ENCODE measurements at places on chromosomes 2 and 18.
A peak's percentile ranks its signal among the peaks of the same experiment; 100 is the strongest.

DNA sequence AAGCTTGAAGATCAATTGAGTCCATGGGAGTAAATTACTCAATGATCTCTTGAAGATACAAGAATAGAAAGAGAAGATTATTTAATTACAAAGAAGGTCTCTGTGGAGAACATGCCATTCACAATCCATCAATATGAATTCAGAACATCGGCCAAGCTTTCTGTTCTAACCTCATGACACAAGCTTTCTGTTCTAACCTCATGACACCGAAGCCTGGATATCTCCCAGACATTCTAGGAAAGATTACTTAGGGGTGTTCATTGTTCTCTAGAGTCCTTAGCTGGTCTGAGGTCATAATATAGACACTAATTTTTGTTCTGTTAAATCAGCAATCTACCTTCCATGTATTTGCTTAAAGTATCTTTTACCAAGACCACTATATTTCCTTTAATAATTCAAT is 95.5 kb downstream of the RDH14 start:
- no peak for DNase-seq

DNA sequence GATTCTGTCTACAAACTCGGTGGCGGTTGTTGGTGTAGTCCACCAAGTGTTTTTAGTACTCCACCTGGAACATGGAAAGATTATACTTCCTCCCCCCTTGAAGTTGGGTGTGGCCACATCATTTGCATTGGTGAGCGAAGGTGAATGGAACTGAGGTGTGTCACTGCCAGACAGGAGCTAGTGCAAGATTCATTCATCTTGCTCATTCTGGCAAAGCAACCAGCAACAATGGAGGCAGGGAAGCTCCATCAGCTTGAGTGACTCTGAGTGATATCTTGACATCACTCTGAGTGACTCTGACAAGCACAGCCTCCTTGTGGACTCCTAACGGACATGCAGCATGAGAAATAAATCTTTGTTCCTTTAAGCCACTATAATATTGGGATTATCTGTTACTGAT is 54.7 kb upstream of the SLC1A4 start:
- no peak for DNase-seq

GRCh38 chr2:54787270-54787669 is 63.8 kb downstream of the EML6 start:
- DNase-seq, result no peak

DNA sequence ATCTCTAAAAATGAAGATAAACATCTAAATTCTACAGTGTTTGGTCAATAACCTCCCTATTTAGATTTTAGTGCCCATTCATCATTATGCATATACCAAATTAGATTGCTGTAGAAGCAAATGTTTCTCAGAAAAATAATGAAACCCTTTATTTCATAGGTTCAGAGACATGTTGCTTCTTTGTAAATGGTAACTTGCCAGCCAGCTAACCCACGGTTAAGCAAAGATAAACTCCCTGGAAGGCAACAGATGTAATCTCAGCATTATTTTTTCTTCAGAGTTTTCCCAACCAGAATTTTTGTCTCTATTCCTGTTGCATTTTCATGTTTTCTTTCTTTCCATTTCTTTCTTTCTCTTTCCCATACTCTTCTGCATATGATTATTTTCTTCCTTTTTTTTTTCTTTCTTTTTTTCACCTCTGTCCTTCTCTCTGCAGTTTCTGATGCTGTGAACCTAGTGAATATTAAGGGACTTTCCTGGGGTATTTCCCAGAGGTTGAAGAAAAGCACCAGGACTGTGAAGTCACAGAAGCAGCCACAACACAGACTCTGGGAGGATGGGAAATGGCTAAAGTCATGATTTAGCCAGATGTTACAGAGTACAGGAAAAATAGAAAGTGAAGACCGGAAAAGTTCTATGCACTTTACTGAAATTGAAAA is 50.0 kb upstream of the DSG1 start:
- DNase-seq, result no peak

GRCh38 chr2:85999061-85999831 is 106.4 kb downstream of the POLR1A start:
- DNase-seq, result no peak

GRCh38 chr2:182715121-182715891 is 751 bp upstream of the DNAJC10 start:
- DNase-seq, result peak; percentile 29

DNA sequence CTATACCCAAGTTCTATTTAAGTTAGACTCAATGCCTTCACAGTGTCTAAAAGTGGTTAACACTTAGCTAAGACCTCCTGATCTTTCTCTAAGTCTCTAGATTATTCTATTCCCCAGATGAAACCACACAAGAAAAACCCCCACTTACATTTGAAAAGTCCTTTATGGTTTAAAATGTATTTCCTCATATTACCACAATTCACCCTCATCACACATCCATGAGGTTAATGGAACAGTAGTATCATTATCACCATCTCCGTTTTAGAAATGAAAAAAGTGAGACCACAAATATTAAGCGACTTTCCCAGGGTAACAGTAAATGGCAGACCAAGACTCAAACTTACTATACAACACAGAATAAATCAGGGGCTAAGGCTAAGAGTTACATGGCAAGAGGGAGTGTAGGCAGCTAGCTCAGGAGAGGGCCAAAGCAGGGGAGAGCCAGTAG is 28.6 kb downstream of the EPG5 start:
- DNase-seq, result no peak

GRCh38 chr18:72410399-72410798 is 133.7 kb downstream of the CBLN2 start:
- no peak for DNase-seq

DNA sequence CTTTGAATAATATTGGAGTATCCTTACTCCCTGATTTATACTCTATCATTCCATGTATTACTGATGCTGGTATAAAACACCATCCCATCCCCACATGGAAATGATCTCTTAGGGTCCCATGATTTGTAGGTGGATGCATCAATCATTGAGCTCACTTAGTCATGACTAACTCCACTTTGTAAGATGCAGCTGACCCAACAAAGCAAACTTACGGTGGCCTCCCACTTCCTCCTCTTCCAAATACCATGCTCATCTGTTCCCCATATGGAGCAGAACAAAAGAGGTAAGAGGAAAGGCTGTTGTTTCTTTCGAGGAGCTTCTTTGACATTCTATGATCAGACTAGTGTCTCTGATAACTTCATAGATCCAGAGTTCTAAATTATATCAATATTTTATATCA is 640.2 kb upstream of the SLC39A10 start:
- DNase-seq, result no peak

- no peak for DNase-seq
These were observed 1503.7 kb downstream of the LRP1B start for GRCh38 chr2:140627136-140627535.

GRCh38 chr2:26179446-26179913 is 6.6 kb downstream of the GAREM2 start:
- DNase-seq, result no peak

DNA sequence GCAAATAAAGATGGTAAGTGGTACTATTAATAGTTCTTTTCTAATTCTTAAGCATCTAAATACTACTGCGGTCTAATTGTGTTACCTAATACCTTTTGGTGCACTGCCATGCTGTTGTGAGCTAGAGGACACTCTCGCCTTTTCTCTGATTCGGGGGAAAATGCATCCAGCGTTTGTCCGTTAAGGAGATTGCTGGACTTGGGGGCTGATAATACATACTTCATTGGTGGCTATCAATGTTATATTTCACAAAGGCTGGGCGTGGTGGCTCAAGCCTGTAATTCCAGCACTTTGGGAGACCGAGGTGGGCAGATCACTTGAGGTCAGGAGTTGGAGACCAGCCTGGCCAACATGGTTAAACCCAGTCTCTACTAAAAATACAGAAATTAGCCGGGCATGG is 141.7 kb upstream of the TWIST2 start:
- no peak for DNase-seq

GRCh38 chr2:105175231-105175630 is 66.3 kb upstream of the GPR45 start:
- DNase-seq, result no peak
